ENCODE measurements at places on chromosomes 1 and 21.

- DNase-seq: no peak
These were observed 38.6 kb downstream of the PAPPA2 start for GRCh38 chr1:176501599-176501998.

- DNase-seq: no peak
These were observed 105.5 kb downstream of the LYPLAL1 start for GRCh38 chr1:219279017-219279770.

GRCh38 chr1:214518361-214518760 lies 33.0 kb downstream of the PTPN14 start:
- no peak for DNase-seq

DNA sequence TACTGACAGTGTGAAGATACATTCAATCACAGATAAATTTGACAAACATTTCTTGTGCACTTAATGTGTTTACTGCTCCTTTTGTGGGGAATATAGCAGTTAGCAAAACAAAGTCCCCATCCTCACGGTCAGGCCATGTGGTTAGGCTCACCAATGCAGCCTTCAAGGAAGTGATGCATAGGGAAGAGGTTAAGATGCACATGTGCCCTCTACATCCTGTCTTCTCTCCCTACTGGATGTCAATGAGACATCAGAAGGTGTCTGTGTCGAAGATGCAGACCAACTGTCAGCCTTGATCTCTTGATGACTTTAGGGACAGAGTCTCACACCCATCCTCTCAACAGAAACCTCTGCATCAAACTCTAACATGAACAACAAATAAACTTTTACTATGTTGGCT lies 78.7 kb downstream of the FH start:
- DNase-seq: no peak

GRCh38 chr1:243420946-243421685 lies 165.3 kb downstream of the SDCCAG8 start:
- no peak for DNase-seq

DNA sequence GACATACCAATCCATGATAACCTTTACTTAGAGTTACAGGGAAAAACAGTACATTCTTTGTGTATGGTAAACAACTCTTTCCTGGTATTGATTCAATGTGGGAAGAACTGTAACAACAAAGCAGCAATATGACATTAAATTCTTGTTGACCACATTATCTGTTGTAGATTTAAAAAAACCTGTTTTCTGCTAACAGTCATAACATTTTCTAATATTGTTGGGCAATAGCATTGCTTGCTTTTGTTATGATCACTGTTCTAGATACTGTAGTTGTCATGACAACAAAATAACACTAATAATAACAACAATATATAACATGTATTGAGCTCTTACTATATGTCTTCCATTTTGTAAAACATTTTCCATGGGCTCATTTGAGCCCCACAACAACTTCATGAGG lies 54.2 kb downstream of the PDE4B start:
- DNase-seq: no peak

GRCh38 chr1:230159580-230159979 lies 92.5 kb downstream of the GALNT2 start:
- DNase-seq: no peak

DNA sequence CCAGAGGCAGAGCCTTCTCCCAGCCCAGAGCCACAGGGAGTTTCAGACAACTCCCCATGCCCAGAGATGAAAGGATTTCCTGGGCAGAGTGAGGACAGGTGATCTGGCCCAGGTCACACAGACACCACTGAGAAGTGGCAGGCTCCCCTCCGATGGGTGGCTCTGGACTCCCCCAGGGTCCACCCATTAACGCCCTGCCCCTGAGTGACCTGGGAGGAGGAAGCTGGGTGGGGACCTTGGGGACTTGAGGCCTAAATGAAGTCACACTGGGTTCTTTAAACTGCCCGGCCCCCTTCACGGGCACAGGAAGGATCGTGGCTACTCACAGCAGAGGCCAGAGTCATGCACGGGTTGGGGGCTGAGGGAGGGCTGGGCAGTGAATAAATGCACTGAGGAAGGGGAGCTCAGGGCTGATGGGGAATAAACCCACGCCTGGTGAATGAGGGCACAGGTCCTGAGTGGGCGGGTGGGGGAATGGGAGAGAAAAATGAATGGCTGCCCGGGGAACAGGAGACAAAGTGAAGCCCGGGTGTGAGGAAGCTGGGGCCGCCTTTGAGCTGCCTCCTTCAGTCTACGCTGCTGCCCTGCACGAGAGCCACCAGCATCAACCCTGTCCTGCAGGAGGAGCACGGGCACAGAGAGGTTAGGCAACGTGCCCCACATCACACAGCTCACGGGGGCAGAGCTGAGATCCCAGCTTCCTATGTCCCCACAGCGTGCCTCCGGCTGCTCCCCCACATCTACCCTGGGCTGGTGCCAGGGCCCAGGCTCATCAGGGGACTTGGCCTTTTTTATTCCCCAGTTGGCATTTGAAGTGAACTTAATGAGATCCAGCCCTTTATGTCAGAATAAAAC lies 404.3 kb downstream of the MATN1 start:
- no peak for DNase-seq

DNA sequence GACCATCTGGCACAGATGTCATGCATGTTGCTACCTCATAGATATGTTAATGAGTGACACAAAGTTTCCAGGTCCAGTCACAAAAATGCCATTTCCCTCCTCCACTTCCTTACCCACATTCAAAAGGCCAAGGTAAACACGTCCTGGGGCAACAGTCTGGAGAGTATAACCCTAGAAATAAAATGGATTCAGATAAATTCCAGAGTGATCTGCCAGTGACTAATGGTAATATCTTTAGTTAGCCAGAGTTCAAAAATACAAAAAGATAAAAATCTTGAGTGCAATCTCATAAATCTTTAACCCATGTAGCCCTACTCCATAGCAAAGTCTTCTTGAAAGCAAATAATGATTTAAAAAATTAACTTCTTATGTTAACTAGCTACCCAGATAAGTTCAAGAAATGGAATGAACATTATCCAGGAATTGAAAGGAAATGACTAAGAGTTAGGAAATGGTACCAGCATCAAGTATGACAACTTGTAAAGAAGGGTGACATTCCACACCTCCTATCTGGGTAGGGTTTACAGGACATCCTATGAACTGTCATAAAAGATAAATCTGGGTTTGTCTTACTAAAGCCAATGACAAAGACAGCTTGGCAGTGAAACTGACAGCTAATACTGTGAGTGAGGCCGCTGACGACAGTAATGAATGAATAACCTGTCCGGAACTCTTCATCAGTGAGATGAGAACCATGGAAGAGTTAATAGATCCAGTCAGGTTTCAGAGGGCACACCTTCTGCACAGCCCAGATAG lies 18.1 kb downstream of the RGS2 start:
- peak; percentile 6 for DNase-seq

- DNase-seq: no peak
These were observed 98.1 kb downstream of the NEGR1 start for GRCh38 chr1:72184099-72184701.

GRCh38 chr1:170666541-170667254 lies 2.8 kb downstream of the PRRX1 start:
- DNase-seq: no peak

GRCh38 chr1:15188678-15189077 lies 35.1 kb downstream of the TMEM51 start:
- DNase-seq: no peak

DNA sequence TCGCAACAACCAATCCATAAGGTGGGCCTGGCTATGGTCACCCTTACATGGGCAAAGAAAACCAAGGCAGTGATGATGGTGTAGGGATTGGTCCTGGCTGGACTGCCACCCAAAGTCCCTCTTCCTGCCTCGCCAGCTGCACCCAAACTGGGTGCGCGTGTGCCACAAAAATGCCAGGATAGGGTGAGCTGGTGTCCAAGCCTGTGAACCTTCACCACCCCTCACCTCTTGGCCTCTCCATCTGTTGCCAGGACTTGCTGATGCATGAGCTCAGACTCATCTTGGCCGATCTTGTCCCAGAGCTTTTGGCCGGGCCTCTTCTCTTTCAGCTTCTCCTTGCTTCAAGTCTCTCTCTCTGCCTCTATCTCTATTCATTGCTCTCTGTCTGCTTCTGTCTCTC lies 41.8 kb downstream of the FOXD2 start:
- DNase-seq: no peak

DNA sequence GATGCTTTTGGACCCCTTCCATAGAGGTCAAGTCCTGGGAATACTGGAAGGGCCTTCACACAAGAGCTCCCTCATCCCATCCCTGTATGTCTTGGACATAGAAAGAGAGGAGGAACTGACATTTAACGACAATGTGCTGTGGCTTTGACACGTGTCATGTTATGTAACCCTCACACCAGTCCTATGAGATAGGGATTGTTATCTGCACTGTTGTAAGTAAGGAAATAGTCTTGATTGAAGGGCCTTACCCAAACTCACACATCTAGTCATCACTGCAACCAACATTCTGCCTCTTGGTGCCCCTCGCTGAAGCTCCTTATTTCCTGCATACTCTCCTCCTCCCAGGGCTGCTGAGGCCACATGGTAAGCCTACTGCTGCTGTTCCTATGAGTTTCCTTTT lies 63.7 kb upstream of the ANGPTL1 start:
- DNase-seq: no peak

GRCh38 chr1:2575801-2576663 lies 10.5 kb upstream of the PRXL2B start:
- DNase-seq: no peak

DNA sequence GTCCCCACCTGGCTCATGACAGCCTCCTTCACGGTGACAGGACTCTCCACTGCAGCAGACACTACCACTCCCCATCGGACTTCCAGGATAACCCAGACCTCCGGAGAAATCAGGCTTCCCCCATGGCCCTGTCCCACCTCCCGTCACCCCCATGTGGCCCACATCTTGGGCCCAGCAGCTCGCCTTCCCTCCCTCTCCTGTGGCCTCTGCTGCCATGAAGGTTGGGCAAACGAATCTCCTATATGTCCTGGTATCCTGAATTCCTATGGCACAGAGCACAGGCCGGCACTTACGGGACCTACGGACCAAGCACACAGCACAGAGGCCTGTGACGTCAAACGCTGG lies 82.0 kb downstream of the NPHP4 start:
- DNase-seq: no peak

- no peak for DNase-seq
These were observed 8.3 kb upstream of the GPR61 start for GRCh38 chr1:109531380-109531779.

All from thoracic aorta (tissue), 2 donors.